ENCODE measurements at places on chromosomes 3 and 15.

- DNase-seq: no peak
These were observed 1.9 kb downstream of the ROBO2 start for GRCh38 chr3:77041811-77042210.

DNA sequence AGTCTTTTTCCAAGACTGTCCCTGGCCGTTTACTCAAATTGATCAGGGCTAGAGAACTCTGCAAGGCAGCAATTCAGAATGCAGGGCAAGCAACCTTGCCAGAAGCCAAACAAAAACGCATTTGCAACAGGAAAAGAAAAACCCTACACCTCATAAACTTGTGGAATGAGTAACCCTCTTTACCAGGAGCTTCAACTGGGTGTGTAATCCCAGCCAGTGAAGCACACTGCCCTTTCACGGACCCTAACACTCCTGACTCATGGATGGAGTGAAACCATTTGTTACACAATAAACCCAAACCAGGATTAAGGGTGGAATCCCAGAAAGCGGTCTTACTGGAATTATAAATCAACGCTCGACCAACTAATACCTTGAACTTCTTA, 14.8 kb upstream of the LDHAL6B start:
- DNase-seq: peak; percentile 97

DNA sequence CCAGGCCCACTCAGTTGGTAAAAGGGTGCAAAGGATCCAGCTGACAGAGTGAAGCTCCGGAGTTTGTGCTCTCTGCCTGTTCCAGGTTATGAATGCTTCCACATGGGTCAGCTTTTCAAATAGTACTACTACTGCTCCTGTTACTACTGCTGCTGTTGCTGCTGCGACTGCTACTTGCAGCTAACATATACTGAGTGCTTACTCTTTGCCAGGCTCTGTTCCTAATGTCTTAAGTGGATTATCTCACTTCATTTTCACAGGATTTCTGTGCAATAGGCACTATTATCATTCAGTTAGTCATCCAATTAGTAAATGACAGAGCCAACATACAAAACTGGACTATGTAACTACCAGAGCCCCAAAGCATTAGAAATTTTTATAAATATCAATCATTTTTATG, 106.5 kb downstream of the IQCH start:
- no peak for DNase-seq

DNA sequence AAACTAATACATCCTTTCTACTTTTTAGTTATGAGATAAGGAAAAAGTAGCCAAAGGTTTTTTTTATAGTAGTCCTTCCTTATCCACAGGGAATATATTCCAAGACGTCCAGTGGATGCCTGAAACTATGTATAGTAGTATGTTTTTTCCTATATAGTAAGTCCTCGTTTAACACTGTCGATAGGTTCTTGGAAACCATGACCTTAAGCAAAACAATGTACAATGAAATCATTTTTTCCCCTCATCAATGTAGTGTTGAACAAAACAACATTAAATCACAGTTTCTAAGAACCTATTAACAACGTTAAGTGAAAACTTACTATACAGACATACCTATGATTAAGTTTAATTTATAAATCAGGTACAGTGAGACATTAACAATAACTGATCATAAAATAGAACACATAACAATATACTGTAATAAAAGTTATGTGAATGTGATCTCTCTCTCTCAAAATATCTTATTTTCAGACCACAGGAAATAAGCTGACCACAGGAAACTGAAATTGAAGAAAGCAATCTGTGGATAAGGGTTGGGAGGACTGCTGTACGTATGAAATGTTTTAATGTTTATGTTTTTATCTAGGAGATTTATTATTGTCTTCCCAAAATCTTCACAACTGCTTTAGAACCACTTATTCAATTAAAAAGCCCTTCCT, 20.6 kb downstream of the COPS2 start:
- peak; percentile 52 for DNase-seq

- DNase-seq: no peak
These were observed 282.4 kb upstream of the GRM7 start for GRCh38 chr3:6578526-6578925.

DNA sequence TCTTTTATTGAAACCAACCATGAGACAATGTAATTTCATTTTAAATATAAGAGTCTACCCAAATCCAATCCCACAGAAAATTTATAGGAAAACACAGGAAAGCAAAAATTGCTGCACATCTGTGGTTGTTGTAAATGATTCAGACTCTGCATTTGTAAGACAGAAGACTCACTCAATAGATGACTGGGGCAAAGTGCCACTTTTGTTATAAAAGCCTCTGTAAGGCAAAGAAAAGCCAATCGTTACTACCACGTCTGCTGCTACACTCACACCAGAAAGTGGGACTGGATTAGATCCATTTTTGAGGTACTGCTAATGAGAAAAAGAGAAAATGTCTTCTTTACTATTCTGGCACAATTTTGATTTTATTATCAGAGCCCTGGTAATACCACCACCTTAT, 74.9 kb downstream of the SEMA6D start:
- DNase-seq: no peak

DNA sequence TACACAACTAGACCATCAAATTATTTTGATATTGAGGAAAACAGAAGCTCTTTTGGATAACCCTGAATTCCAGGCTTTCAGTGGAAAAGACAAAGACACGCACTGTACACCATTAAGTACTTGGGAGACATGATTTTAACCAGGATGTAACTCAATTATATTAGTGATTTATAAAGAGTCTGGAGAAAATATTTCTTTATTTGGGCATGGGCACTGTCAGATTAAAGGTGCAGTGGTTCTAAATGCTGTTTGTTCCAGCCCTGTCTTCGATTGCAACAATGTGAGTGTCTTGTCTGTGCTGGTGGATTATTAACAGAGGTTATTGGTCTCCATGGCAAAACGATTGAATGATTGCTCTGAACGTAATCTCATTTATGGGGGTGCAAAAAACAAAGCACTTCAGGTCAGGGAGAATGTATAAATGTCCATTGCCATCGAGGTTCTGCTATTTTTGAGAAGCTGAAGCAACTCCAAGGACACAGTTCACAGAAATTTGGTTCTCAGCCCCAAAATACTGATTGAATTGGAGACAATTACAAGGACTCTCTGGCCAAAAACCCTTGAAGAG, at the start of gene TM4SF4:
TM4SF4 (plus strand) TSS at position 448 of the 568 bp plus-strand sequence. CDS start 181 bp downstream, outside the sequence.
- no peak for DNase-seq

DNA sequence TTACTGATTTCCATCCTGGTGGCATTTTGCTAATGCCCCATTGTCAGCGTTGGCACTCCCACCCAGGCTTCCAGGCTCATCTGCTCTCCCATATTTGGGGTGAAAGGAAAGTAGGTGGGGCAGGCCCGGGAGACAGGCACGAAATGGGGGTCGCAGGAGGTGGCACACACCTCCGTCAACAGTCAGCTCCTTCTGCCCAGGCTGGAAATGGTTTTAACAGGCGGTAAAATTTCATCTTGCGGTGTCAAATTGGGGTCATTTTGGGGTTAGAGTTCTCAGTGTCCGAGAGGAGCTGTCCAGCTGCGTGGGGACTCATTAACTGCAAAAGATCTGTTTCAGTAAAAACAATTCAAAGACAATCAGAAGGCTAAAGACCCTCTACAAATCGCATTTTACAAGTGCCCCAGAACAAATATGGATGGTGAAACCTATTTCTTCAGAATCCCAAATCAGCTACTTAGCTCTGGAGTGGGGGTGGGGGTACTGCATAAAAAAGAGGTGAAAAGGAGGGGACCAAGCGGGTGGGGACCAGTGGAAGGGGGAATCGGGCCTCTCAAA, 4.2 kb upstream of the MEIS2 start:
- no peak for DNase-seq

DNA sequence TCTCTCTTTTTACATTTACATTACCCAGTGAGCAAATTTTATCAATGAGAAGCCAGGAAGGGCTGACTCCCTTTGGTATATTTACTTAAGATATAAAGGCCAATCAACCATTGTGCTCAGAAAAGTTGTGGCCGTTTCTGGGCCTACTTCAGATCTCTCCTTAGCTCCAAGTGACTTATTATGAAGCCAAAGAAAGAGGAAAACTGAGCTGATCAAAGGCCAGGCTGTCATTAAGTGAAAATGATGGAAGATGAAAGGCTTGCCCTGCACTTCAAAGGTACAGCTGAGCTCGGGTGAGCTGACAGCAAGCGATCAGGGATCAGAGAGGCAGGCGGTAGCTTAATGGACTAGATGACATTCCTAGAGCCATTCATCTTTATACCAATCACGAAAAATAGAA, 24.8 kb downstream of the VGLL4 start:
- no peak for DNase-seq

DNA sequence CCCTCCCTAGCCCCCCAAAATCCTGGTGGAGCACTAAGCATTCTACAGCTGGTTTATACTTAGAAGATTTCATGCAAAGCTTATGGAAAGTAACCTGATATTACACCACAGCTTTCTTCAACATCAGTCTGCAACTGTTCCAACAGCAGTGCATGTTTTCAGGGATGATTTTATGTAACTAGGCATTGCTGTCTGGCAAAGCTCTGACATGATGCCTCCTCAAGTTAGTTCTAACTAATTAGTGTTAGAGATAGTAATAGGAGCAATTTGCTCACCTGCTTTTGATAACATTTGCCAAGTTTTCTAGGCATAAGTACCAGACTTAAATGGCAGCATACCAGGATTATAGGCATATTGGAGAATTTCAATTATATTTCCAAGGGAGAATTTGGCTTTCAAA, 330.3 kb upstream of the SGO1 start:
- DNase-seq: no peak

DNA sequence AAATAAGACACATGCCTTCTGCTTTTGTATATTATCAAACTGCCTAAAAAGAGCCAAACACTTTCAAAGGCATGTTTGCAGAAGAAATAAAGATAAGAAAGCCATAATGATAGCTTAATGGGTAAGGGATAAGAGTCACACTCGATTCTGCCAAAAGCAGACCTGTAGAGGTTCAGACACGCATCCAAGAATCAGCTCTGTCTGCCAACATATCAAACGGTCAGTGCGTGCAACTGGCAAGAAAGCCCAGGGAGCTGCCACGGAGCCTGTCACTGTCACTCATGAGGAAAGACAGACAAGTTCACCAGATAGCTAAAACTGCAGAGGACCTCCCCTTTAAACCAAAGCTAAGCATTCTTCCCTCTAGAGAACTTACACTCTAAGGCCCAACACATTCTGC, 23.2 kb downstream of the DCP1A start:
- no peak for DNase-seq

DNA sequence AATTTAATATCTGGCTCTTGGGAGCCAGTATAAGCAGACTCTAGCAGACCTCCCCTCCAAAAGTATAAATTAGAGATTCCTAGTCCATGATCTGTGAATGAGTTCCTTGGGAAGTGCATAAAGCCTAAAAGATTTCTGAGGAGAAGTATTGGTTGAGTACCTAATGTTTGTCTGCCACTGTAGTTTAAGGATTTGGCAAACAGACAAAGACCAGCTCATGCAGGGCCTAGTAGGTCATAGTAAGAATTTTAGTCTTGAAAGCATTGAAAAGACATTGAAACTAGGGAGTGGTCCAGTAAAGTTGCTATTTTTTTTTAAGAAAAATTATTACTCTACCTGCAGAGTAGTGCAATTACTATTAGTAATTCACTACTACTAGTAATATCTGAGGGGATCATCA, 67.5 kb downstream of the SPRED1 start:
- peak; percentile 5 for DNase-seq

GRCh38 chr3:14222457-14222856, 43.8 kb downstream of the LSM3 start:
- no peak for DNase-seq
